Osteoblast (primary cell): ENCODE measurements at places on chromosomes 7 and 10. TPM values are rescaled to one million over a fixed set of nuclear protein-coding genes. Genes with fewer than 3 reads are reported as not detected.

Gene SLK
- total RNA-seq: 48.1 and 53.3 TPM in 2 replicates

Gene PGAM2
- total RNA-seq: 0.29 and 0.36 TPM in 2 replicates

Gene PRKCQ
- total RNA-seq: not detected in 2 replicates

DNA sequence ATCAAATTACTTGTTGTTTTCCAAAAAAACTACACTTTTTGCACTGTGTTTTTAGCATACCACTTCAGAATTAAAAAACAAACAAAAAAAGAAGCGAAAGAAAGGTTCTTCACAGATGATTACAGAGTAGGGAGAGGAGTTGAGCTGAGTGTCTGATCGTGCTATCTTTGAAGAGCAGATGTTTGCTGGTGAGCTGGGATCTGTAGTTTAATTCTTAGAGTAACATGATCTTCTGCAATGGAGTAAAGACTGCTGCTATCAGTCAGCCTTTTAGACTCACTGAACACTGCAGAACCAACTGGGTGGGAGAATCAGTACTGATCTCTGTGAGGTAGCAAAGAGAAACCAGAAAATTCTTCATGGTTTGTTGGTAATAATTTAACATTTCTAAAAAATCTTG lies 1197.8 kb upstream of the SORCS1 start:
- no peak overlapping the region for H3K27ac ChIP-seq
- no peaks in the 10 kb centered on the region for H3K36me3 ChIP-seq

DNA sequence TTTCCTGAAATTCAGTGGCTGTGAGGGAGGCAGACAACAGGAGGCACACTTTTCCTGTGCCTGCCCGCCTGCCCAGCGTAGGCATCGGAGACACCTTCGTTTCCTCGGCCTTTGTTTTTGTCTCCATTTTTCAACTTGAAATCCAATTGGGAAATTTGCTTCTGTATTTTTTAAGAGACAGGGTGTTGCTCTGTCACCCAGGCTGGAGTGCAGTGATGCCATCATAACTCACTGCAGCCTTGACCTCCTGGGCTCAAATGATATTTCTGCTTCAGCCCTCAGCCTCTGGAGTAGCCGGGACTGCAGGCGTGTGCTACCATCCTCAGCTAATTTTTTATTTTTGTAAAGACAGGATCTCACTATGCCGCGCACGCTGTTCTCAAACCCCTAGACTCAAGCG lies 116.8 kb downstream of the CYTH3 start:
- no peak overlapping the region for H3K4me3 ChIP-seq
- no peaks in the 10 kb centered on the region for H3K27me3 ChIP-seq
- no peak for DNase-seq
- H3K4me1 ChIP-seq: peaks cover 2% of the 10 kb centered on the region
- H3K36me3 ChIP-seq: peaks cover 47% of the 10 kb centered on the region
- no peak overlapping the region for H3K27ac ChIP-seq

DNA sequence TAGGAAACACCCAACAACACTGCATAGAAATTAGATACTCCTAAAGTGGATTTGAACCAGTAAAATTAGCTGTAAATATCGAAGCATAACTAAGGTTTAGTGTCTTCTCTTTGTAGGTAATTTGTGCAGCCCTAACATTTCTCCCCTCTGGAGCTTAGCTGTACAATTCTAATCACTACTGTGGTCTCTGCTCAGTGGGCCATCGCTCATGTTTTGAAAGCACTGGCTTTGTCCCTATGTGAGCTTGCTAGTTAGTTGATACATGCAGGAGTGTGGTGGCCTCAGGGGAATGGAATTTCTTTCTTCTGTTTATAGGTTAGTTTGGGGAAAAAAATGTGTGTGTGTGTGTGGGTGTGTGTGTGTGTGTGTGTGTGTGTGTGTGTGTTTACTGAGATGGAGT lies 373.1 kb downstream of the DPP6 start:
- no peaks in the 10 kb centered on the region for H3K36me3 ChIP-seq
- no peak overlapping the region for H3K4me3 ChIP-seq
- DNase-seq: no peak
- H3K27me3 ChIP-seq: no peaks in the 10 kb centered on the region
- H3K4me1 ChIP-seq: no peaks in the 10 kb centered on the region

DNA sequence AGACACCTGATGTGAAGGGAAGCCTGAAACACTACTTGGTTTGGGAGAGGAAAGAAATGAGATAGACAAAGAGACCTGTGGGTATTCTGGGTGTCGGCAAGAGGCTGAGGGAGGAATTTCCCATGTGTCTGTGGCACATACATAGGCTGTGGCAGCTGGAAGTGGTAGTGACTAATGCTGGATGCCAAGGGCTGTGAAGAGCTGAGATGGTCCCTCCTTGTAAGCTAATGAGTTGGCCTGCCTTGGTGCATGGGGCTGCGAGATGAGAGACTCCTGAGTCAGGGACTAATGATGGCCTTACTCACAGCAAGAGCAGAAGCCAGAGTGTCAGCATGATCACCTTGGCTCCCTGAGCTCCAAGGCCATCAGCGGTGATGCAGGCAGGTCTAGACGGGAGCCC lies 119.0 kb upstream of the EEPD1 start:
- peaks cover 22% of the 10 kb centered on the region for H3K4me1 ChIP-seq
- H3K36me3 ChIP-seq: no peaks in the 10 kb centered on the region
- peaks cover 7% of the 10 kb centered on the region for H3K27me3 ChIP-seq
- peak; percentile 91 for DNase-seq
- H3K4me3 ChIP-seq: no peak overlapping the region
- no peak overlapping the region for H3K27ac ChIP-seq

- no peak overlapping the region for H3K27ac ChIP-seq
- peaks cover 9% of the 10 kb centered on the region for H3K27me3 ChIP-seq
- DNase-seq: no peak
- H3K36me3 ChIP-seq: no peaks in the 10 kb centered on the region
Observed at GRCh38 chr10:50216418-50216817, 34.9 kb downstream of the ASAH2 start.
